Glutamatergic neuron (in vitro differentiated cells): ENCODE measurements at places on chromosomes 2 and 18. TPM values are rescaled to one million over a fixed set of nuclear protein-coding genes. Genes with fewer than 3 reads are reported as not detected.

DNA sequence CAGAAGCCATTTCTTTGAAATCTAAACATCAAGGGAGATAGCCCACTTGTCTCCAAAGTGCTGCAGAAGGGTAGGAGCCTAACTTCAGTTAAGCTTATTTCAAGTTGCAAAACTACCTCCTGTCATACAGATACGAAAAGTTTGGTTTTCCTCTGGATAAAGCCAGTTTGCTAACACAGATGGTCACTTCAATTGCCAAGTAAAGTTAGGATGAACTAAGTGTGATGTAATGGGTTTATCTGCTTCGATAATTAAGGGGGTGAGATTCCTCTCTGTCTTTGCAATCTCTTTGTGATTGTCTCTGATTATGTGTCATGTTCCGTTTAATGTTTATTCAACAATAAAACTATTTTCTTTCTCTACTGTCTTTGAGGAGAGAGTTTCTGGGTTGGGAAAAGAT is 156.4 kb downstream of the SLC39A10 start:
- H3K4me1 ChIP-seq: no peaks in the 10 kb centered on the region
- no peak overlapping the region for H3K4me3 ChIP-seq
- DNase-seq: no peak

- no peaks in the 10 kb centered on the region for H3K36me3 ChIP-seq
- H3K4me1 ChIP-seq: no peaks in the 10 kb centered on the region
- peak; percentile 85 for DNase-seq
Measured at GRCh38 chr18:5630057-5630899, 86.5 kb upstream of the EPB41L3 start.

GRCh38 chr2:98252038-98252773 is 94.0 kb upstream of the CNGA3 start:
- DNase-seq: no peak
- H3K4me1 ChIP-seq: no peaks in the 10 kb centered on the region
- peaks cover 4% of the 10 kb centered on the region for H3K36me3 ChIP-seq
- peaks cover 2% of the 10 kb centered on the region for H3K27me3 ChIP-seq

GRCh38 chr18:72973841-72974240 is 106.1 kb upstream of the NETO1 start:
- no peaks in the 10 kb centered on the region for H3K27me3 ChIP-seq
- H3K27ac ChIP-seq: no peak overlapping the region
- no peak overlapping the region for H3K4me3 ChIP-seq
- H3K4me1 ChIP-seq: no peaks in the 10 kb centered on the region
- DNase-seq: no peak

DNA sequence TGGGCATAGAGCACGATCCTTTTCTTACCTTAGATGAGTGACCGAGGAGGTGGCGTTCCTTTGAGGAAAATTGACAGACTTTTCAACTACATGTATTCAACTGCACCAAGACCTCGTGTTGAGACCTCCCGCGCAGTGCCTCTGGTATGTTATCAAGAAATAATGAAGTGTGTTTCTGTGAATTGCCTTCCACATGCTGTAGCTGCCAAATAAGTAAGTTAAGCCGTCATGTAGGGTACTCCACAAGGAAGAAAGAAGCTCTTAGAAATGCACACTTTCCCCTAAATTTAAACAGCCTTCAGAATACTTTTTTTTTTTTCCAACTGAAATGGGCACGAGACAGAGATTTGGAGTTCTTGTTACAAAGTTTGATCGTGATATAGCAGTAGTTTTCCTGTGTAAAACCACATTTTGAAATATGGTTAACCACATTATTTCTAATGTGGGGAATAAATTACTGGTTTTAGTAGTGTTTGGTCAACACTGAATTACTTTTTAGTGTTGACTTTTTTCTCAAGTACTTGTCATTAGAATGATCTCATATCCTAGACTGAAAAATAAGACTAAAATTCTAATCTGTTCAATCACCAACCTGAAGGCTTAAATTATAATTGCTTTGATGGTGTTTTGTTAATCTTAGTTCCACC is 30.5 kb downstream of the PDK1 start:
- no peaks in the 10 kb centered on the region for H3K4me1 ChIP-seq
- no peak overlapping the region for H3K4me3 ChIP-seq
- no peak overlapping the region for H3K27ac ChIP-seq
- H3K27me3 ChIP-seq: peaks cover 2% of the 10 kb centered on the region
- DNase-seq: no peak

DNA sequence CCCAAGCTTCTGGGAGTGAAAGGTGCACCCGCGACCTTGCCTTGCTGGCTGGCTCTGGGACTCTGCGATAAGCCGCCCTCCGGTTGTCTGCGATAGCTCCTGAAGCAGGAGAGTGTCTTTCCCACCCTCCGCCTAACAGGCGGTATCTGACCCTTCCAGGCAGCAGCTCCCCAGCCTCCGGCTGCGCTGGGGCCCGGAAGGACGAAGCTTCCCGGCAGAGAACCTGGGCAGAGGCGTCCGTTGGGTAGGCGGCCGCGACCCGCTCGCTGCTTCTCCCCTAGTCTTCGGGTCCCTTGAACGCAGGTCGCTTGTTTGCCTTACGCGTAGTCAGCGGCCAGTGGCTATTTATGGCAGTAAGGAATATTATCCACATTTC is 446 bp upstream of the RHBDD1 start:
- H3K27me3 ChIP-seq: no peaks in the 10 kb centered on the region
- peak overlapping the region; percentile 97 for H3K4me3 ChIP-seq
- peaks cover 23% of the 10 kb centered on the region for H3K4me1 ChIP-seq
- H3K36me3 ChIP-seq: no peaks in the 10 kb centered on the region
- H3K27ac ChIP-seq: peak overlapping the region; percentile 94
- peak; percentile 63 for DNase-seq

DNA sequence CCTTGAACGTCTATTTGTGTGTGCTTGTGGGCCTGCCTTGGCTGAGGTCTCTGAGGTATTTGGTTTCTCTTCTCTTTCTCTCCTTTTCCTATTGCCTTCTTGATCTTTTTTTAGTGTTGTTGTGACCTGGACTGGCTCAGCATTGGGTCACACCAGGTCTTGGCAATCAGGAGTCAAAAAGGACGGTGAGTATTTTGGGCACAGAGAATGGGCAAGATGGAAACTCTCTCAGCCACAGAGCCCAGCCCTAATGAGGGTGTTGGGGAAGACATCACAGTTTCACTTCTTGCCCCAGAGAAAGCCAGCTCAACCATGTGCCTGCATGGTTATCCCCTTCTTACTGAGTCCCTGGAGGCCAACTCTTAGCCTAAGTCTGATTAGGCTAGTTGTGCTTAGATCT is 13.7 kb upstream of the INO80C start:
- H3K27me3 ChIP-seq: peaks cover 2% of the 10 kb centered on the region
- H3K36me3 ChIP-seq: no peaks in the 10 kb centered on the region
- DNase-seq: no peak
- no peak overlapping the region for H3K27ac ChIP-seq
- H3K4me3 ChIP-seq: no peak overlapping the region
- H3K4me1 ChIP-seq: peaks cover 6% of the 10 kb centered on the region

DNA sequence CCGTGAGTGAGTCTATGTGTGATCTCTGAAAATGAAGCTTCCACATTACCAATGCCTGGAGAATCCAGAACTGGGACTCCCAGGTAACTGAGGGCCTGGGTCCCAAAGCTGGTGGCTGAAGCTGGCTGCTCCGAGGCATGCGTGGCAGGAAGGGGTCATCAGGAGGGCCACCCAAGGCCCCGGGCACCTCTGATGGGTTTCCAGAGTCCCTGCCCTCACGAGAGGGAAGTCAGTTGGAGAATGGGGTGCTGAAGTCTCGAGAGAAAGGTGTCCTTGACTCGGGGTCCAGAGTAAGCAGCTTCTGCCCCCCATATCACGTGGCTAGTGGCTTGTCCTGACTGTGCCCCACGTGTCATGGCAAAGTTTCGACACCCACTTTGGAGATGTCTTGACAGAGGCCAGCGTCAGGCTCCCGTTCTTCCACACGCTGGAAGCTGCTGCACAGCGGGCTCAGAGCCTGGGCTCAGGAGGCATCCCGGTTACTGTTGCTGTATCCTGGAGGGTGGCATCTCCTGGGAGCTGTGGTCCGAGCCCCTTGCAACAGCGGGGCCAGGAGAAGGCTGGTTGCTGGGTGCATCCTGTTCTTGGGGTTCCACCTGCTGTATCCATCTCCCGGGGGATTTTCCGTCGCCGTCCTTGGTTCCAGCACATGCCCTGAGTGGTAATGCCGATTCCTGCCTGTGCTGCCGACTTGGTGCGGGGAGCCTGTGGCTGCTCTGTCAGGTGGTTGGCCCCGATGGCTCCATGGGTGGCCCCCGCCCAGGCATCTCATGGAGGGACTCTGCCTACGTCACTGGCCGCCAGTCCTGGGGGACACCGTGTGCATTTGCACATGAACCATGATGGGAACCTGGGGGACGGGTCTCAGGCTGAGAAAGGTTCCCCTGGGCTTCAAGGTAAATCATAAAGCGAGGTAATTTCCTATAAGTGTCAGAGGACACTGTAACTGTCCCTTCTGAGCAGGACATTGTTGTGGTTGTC is 183.3 kb upstream of the HDAC4 start:
- H3K4me1 ChIP-seq: no peaks in the 10 kb centered on the region
- H3K27me3 ChIP-seq: peaks cover 2% of the 10 kb centered on the region
- H3K36me3 ChIP-seq: peaks cover 4% of the 10 kb centered on the region
- H3K27ac ChIP-seq: no peak overlapping the region
- peak; percentile 9 for DNase-seq

- peaks cover 13% of the 10 kb centered on the region for H3K36me3 ChIP-seq
- H3K27me3 ChIP-seq: peaks cover 2% of the 10 kb centered on the region
- H3K27ac ChIP-seq: no peak overlapping the region
- DNase-seq: no peak
Measured at GRCh38 chr18:80210312-80211083, 36.8 kb downstream of the PARD6G start.

DNA sequence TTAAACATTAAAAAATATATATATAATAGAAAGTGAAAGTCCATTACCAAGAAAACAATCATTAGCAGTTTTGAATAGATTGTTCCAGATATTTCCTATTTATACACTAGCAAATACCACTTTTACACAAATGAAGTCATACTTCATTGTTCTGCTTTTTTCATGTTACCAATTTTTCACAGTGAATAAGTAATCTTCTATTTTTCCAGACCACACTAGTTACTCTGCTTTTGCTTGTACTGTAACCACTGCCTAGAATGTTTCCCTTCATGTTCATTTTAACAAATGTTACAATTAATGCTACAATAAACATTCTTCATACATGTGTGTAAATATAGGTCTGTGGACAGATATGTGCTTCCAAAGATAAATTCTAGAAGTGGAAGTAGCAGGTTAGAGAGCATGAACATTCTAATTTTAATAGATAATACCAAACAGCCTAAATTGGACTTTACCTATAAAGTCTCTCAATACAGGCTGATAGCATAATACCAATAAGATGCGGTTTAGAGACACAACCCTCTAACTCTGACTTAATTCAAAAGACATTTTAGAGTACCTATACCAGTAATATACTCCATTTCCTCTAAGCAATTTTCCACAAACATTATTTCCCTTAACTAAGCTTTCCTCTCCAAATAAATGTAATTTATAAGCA is 17.0 kb downstream of the ITSN2 start:
- no peaks in the 10 kb centered on the region for H3K4me1 ChIP-seq
- H3K27ac ChIP-seq: no peak overlapping the region
- no peak overlapping the region for H3K4me3 ChIP-seq
- H3K36me3 ChIP-seq: no peaks in the 10 kb centered on the region
- H3K27me3 ChIP-seq: no peaks in the 10 kb centered on the region

- no peaks in the 10 kb centered on the region for H3K36me3 ChIP-seq
- H3K27ac ChIP-seq: no peak overlapping the region
- no peaks in the 10 kb centered on the region for H3K27me3 ChIP-seq
- DNase-seq: no peak
- H3K4me1 ChIP-seq: no peaks in the 10 kb centered on the region
Measured at GRCh38 chr2:227308784-227309183, 16.3 kb upstream of the MFF start.

DNA sequence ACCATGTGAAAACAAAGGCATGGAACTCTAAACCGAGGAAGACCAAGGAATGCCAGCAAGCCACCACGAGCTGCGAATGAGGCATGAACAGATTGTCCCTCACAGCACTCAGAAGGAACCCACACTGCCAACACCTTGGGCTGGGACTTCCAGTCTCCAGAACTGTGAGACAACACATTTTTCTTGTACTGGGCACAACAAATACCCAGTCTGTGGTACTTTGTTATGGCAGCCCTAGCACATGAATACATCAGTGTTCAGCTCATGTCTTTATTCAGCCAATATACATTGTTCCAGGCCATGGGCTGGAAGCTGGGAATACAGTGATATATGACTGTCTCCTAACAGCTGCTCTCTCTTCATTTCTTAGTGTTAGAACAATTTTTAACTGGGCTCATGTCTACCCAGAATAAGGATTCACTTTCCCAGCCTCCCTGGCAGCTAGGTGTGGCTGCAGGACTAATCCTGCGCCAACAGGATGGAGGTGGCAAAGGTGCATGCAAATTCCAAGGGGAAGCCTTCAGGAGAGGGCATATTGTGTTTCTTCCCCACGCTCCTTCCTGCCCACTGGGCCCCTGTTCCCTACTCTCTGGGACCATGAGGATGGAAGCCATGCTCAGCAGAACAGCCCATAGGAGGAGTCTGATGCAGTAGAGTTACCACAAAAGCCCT is 59.6 kb downstream of the STPG4 start:
- no peak overlapping the region for H3K27ac ChIP-seq
- peaks cover 2% of the 10 kb centered on the region for H3K27me3 ChIP-seq
- peaks cover under 1% of the 10 kb centered on the region for H3K36me3 ChIP-seq
- H3K4me1 ChIP-seq: peaks cover 11% of the 10 kb centered on the region

GRCh38 chr2:167842047-167842446 is 405.3 kb downstream of the STK39 start:
- DNase-seq: no peak
- no peaks in the 10 kb centered on the region for H3K36me3 ChIP-seq
- no peak overlapping the region for H3K27ac ChIP-seq
- no peaks in the 10 kb centered on the region for H3K27me3 ChIP-seq

- peaks cover 3% of the 10 kb centered on the region for H3K4me1 ChIP-seq
- H3K27ac ChIP-seq: no peak overlapping the region
- H3K27me3 ChIP-seq: peaks cover 5% of the 10 kb centered on the region
- no peak for DNase-seq
- H3K36me3 ChIP-seq: peaks cover 10% of the 10 kb centered on the region
- H3K4me3 ChIP-seq: no peak overlapping the region
Measured at GRCh38 chr2:110215091-110215490, 2.7 kb upstream of the MTLN start.

GRCh38 chr2:226360658-226361057 is 439.0 kb downstream of the IRS1 start:
- no peak overlapping the region for H3K27ac ChIP-seq
- no peak overlapping the region for H3K4me3 ChIP-seq
- H3K36me3 ChIP-seq: no peaks in the 10 kb centered on the region
- H3K4me1 ChIP-seq: no peaks in the 10 kb centered on the region

DNA sequence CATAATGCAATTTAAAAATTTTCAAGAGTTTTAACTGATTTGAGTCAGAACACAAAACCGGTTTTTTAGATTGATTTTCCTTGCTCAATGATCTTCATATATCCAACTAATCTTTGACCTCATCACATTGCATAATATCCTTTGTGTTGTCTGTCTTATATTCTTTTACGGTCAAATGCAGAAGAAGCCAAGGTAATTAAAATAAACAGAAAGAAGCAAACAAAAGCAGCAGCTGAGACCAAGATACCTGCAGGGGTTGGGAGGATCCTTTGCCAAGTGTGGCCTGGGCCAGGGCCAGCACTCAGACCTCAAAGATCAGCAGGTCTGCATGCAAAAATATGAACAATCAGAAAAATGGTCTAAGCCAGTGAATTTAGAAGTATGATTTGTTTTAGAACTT is 428.9 kb upstream of the NETO1 start:
- H3K4me3 ChIP-seq: no peak overlapping the region
- no peak overlapping the region for H3K27ac ChIP-seq
- no peak for DNase-seq
- H3K27me3 ChIP-seq: no peaks in the 10 kb centered on the region
- no peaks in the 10 kb centered on the region for H3K36me3 ChIP-seq

The REG1B gene
- total RNA-seq: not detected

The CHST10 gene
- 25.0 TPM for total RNA-seq

The ABCG5 gene
- total RNA-seq: not detected

The SERPINB3 gene
- not detected for total RNA-seq

The KLHL14 gene
- total RNA-seq: not detected

The SCN9A gene
- total RNA-seq: 11.2 TPM

The ZBTB7C gene
- total RNA-seq: 10.6 TPM

The ZAP70 gene
- 1.3 TPM for total RNA-seq

The VAPA gene
- 187 TPM for total RNA-seq
